Upper lobe of left lung (tissue), 6 donors: ENCODE measurements at places on chromosomes 7 and 10. TPM values are rescaled to one million over a fixed set of nuclear protein-coding genes. Genes with fewer than 3 reads are reported as not detected.
A peak's percentile ranks its signal among the peaks of the same experiment; 100 is the strongest.

DNA sequence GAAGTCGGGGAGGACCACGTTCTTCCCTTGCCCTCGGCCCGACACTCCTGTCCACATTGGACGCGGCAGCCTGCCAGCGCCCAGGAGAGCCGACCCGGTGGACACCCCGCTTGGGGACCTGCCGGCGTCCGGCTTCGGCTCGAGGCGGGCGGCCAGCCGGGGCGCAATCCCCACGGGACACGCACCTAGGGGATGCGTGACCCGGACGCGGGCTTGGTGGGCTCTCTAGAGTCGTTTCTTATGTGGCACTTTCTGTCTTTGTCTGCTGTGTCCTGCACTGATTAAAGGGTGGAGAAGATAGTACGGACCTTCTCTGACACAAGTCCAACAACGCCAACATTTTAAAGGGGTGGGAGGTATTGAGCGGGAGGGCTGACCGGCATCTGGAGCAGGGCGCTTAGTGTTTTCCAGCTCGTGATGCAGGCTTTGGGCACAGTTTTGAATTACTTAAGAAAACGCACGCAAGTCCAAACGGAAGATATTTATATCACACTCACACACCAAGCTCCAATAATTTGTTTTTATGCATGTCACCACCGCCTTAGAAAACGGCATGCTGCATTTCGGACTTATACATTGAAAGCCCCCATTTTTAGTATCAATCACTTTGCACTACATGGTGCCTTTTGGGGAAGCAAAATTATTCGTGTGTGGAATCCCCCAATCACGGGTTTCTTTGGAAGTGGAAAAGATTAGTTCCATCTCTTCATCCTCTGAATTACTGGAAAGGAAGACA, 3.9 kb upstream of the SPAG6 start:
- no peaks in the 10 kb centered on the region for H3K36me3 ChIP-seq
- peaks cover 63% of the 10 kb centered on the region for H3K27me3 ChIP-seq
- peak overlapping the region; percentile 71 for H3K4me3 ChIP-seq
- peaks cover 18% of the 10 kb centered on the region for H3K4me1 ChIP-seq
- DNase-seq, result no peak

GRCh38 chr10:33189808-33190207, 144.7 kb downstream of the NRP1 start:
- H3K36me3 ChIP-seq, result peaks cover 17% of the 10 kb centered on the region
- H3K27me3 ChIP-seq, result no peaks in the 10 kb centered on the region
- no peak overlapping the region for H3K4me3 ChIP-seq
- peaks cover 18% of the 10 kb centered on the region for H3K4me1 ChIP-seq
- no peak overlapping the region for H3K27ac ChIP-seq

GRCh38 chr7:107505362-107505761, 35.5 kb downstream of the GPR22 start:
- DNase-seq, result no peak
- H3K27me3 ChIP-seq, result no peaks in the 10 kb centered on the region
- peaks cover 6% of the 10 kb centered on the region for H3K4me1 ChIP-seq
- no peak overlapping the region for H3K27ac ChIP-seq
- H3K36me3 ChIP-seq, result no peaks in the 10 kb centered on the region

DNA sequence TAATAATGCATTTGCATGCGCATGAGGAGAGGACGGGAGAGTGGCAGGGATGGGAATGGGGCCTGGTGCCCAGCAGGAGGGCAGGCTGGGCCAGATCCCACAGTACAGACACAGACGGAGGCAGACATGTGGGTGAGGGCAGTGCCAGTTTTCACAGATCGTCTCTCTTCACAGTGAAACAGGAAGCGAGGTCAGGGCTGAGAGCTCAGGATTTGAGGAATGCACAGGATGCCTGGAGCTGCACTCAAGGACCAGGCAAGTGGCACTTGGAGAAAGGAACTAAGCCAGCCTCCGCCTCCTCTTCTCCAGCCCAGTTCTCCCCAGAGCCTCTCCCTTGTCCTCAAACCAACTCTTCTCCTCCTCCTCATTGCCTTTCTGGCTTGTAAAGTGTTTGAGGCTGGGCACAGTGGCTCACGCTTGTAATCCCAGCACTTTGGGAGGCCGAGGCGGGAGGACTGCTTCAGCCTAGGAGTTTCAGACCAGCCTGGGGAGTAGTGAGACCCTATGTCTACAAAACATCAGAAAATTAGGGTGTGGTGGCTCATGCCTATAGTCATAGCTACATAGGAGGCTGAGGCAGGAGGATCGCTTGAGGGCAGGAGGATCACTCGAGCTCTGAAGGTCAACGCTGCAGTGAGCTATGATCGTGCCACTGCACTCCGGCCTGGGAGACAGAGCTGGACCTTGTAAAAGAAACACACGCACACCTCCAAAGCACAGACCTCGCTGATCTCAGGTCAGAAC, 115.2 kb downstream of the HIP1 start:
- peak overlapping the region; percentile 86 for H3K27ac ChIP-seq
- H3K4me3 ChIP-seq, result no peak overlapping the region
- H3K36me3 ChIP-seq, result no peaks in the 10 kb centered on the region

- DNase-seq, result no peak
- no peak overlapping the region for H3K27ac ChIP-seq
- no peaks in the 10 kb centered on the region for H3K27me3 ChIP-seq
Measured at GRCh38 chr10:23263441-23264164, 71.5 kb downstream of the PTF1A start.

The CDH23 gene
- total RNA-seq, result 12.6 TPM

DNA sequence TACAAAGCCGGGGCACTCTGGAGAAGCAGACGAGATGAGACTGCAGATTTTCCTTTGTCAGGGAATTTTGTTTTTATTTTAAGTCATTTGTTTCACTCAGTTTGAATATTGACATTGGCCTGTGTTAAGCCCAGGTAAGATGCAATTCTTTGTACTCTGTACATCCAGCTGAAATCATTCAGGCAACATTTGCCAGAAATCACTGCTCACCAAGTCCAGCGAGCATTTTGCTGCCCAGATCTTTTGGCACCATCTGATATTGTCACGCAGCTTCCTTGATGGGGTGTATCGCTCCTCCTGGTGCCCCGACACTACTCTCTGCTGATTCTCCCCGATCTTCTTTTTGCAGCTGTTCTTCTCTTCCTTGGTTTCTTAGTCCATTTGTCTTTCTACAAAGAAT, 261.7 kb downstream of the GALNT17 start:
- H3K27ac ChIP-seq, result no peak overlapping the region
- no peaks in the 10 kb centered on the region for H3K36me3 ChIP-seq
- H3K4me1 ChIP-seq, result no peaks in the 10 kb centered on the region
- H3K27me3 ChIP-seq, result no peaks in the 10 kb centered on the region

The DNA2 gene
- total RNA-seq, result 1.7 TPM

DNA sequence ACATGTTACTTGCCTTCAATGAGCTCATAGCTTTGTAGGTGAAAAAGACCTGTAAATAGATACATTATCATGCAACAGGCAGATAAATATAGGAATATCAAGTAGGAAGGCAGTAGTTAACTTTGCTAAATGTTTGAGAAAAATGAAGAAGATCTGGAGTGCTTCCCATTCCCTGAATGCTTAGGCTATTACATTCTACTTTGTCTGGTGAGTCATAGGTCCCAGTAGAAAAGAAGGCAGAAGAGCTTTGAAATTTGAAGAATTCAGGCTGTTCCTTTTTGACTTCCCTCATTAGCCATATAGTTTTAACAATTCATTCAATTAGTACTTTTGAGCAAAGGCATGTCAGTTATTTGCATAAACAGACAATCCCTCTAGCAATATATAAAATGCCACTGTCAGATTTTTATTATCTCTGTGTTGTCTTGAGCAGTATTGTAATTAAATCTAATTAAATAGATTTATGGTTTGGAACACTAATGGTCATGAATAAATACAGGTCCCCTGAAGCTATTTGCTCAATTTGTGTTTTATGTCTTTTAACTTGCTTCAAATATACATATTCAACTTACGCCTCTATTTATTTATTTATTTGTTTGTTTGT, 875.0 kb downstream of the REEP3 start:
- no peak for DNase-seq
- H3K36me3 ChIP-seq, result no peaks in the 10 kb centered on the region
- no peaks in the 10 kb centered on the region for H3K4me1 ChIP-seq
- no peak overlapping the region for H3K4me3 ChIP-seq

DNA sequence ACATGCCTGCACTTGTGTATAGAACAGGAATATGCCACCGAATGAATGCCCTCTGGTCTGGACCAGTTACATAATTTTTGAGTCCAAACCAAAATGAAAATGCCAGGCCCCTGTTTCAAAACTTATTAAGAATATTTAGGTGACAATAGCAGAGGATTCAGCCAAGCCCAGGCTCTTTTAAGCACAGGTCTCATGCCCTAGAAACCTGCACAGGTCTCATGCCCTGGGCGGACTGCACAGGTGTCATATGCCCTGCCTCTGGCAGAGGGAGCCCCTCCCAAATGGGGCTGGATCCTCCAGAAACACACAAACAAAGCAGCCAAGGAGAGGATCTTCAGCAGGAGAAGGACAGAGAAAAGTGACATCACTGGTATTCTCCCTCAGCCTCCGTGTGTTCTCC, 605.4 kb upstream of the NRP1 start:
- no peak overlapping the region for H3K27ac ChIP-seq
- H3K4me3 ChIP-seq, result no peak overlapping the region
- no peaks in the 10 kb centered on the region for H3K36me3 ChIP-seq
- no peaks in the 10 kb centered on the region for H3K27me3 ChIP-seq
- no peak for DNase-seq
